T-helper 22 cell (primary cell): ENCODE measurements at places on chromosomes 6 and 20.

GRCh38 chr20:47397652-47398301 is 41.3 kb upstream of the ZMYND8 start:
- no peak for DNase-seq

DNA sequence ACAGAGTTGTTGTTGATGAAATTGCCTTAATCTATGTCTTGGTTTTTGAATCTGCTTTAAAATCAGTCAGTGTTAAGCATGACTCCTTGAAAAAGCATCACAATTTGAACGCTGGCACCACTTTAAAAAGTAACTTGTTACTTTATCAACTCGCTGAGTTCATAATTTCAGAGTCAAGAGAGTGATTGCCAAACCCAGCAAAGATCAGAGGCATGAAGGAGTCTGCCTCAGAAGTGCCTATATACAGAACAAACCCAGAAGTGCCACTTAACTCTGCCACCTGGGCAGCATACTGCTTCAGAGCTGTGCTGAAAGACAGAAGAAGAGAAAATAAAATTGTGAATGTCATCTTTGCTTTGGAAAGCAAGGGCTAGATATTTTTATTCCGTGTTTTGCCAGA is 73.6 kb upstream of the HCRTR2 start:
- DNase-seq: no peak

DNA sequence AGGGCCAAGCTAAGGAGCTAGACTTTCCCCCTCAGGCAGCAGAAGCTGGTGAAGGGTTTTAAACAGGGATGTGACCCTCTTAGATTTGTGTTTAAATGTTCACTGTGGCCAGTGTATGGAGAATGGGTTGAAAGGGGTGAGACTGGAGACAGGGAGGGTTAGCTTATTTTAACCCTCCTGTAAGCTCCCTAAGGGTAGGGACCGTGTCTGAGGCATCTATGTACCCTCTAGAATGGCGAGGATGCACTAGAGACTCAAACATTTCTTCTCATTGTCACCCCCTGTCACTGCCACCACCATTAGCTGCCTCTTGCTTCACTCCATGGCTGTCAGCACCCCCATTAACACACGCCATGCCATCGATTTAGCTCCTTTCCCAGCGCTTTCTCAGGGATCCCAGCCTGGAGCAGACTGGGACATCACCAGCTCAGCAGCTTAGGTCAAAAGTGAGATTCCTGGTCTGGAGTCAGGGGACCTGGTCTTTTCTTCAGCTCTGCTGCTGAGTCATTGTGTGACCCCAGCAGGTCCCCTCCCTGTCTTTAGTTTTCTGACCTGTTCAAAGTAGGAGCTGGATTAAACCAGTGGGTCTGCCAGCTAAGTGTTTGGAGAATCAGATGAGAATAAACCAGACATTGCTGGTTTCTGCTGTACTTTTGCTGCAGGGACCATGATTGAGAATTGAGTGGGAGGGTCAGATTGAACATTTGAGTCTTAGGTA is 1.1 kb upstream of the SLC22A7 start:
- no peak for DNase-seq

DNA sequence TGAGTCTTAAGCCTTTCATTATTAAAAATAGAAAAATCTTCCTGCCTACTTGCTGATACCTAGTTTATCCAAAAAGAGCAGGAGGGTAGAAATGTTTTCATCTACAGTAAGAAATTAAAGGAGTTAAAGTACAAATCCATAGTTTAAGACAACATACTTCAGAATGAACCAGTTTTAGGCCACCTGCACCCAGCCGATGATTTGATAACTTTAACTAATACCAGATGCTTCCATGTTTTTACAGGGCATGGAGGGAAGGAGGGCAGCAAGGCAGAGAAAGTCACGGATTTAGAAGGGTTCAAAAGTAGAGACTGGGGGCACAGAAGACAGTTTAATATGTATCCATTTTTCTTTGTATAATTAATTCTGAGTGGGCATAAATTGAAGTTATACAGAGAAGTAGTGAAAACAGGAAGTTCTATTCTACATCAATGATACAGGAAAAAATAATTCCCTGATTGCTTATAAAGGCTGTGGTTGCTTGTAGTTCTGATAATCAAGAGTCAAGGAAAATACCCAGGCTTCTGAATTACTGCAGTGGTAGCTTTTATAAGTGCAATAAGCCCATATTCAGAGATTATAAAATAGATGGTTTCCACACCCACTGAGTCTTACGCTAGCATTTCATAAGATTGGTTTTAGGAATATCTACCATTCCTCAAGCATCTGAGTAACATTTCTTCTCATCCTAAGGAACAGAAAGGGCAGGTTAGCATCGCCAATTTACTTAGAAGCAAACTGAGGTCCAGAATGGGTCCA is 72.0 kb downstream of the GMDS start:
- no peak for DNase-seq

DNA sequence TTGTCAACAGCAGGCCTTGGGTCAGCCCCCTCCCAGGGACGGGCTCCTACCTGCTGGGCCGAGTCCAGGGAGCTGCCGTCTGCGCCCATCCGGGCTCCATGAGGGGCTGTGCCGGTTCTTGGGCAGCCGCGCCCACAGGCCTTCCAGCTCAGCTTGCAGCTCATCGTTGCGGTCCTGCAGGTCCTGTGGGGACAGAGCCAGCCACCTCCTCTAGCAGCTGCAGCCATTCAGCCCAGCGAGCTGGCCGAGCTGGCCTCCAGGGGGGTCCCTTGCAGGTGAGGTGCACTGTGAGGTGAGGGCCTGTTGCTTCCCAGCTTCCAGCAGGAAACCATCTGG is 74.4 kb downstream of the GINS1 start:
- DNase-seq: no peak

DNA sequence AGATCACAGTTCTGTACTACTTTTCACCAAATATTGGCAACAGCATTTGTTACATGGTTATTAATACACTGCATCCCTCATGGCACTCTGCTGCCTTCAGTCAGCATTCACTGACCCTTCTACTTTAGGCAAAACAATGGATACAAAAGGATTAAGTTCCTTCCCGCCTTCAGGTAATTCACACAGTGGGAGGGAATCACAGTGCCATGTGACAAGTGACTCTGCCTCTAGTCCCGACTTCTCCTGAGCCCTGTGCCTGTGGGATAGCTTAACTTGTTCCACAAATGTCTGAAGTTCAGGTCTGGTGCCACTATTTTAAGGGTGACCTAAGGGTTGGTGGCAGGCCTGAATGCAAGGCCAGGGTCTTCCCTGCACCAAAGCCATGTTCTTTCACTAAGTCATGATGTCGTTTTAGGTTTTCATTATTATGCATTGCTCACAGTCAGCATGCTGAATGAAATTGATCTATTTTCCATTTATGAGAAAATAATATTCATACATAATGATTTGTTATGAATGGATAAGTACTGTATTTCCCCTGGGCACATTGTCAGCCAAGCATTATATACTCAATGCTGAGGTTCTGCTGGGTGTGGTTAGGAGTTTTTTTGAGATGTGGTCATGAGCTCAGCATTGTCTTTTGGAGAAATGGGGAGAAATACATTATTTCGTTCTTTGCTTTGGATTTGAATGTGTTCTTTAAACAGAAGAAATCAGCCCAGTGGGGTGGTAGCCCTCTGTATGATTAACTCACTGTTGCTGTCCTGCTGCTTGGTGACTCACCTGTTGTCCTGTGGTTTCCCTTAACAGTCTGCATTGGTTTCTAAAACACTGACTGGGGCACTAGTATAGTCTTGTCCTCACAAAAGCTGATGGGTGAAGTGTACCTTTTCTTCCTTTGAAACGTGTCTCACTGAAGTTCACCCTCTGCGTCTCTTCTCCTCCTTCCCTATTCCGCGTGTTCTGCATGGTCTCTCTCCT is 66.4 kb downstream of the AFDN start:
- no peak for DNase-seq

GRCh38 chr6:98203170-98203806 is 631.1 kb upstream of the POU3F2 start:
- no peak for DNase-seq

- DNase-seq: peak; percentile 51
Measured at GRCh38 chr6:132798869-132799538, 567 bp upstream of the SLC18B1 start.

- no peak for DNase-seq
Measured at GRCh38 chr20:25116739-25117458, 35.0 kb upstream of the VSX1 start.

- DNase-seq: no peak
Measured at GRCh38 chr6:89986650-89987074, 92.4 kb downstream of the GJA10 start.

- no peak for DNase-seq
Measured at GRCh38 chr6:155117785-155118184, 122.7 kb downstream of the TIAM2 start.

DNA sequence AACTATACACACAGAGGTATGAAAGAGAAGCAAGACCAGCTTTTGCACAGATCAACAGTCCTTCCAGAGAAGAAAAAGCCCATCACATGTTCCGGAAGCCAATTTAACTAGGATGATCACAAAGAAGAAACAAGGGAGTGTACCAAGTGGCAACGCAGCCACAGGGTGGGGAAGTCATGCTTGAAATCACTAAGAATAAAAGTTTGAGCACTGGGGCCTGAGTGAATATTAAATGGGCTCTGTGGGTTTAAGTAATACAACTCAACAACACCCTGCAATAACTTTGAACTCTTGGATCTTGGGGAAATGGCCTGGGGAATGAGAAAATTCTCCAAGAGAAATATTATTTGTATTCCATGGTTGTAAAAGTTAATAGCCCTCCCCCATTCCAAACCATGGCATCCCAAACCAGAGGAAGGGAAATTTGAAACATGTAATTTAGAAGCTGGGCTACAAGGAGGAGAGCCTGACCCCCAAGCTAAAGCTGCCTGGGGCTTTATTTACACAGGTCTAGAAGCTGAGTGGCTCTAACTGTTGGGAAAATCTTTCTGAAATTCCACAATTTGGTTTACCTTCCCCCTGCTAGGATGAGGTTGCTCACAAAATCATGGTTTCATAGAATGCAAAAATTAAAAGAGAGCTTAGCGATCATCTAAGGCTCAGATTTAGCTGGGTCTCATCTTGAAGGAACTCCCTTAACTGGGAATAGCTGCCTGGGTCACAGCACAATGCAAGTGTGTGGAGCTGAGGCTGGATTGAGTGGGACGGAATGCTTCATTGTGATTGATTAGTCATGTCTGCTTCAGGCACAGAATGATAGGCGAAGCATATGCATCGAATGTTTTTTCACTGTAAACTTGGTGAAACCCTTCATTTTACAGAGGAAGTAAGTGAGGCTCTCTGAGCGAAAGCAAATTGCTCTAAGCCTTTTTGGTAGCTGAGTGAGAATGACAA is 143.6 kb downstream of the BMP7 start:
- no peak for DNase-seq

DNA sequence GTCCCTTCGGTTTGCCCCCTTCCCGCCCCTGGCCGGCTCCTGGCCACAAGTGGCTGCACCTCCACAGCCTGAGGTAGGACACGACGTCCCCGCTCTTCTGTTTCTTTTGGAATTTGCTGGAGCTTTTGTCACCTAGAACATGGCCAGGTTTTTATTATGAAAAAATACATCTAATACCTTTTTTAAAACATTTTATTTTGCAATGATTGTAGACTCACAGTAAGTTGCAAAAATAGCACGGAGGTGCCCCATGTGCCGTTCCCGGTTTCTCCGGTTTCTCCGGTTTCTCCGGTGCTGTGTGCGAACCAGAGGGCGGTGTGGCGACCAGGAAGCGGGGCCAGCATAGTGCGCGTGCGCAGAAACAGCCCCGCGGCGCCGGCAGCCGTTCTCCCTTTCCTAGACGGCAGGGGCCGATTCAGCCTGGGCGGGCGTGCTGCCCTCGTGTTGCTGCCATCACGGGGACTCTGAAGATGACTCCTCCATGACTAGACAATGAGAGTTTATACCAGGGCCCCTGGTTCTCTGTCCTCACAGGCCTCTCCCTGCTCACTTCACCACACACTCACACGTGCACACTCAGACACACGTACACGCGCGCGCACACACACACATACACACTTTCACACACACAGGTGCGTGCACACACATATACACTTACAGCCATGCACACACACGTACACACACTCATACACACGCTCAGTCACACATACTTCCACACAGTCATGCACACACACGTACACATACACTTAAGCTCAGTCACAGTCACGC is 102.1 kb downstream of the TMEM242 start:
- peak; percentile 65 for DNase-seq

- DNase-seq: no peak
Measured at GRCh38 chr6:9523462-9523861, 891.4 kb downstream of the TFAP2A start.

- no peak for DNase-seq
Measured at GRCh38 chr6:123966618-123967017, 163.0 kb downstream of the NKAIN2 start.

DNA sequence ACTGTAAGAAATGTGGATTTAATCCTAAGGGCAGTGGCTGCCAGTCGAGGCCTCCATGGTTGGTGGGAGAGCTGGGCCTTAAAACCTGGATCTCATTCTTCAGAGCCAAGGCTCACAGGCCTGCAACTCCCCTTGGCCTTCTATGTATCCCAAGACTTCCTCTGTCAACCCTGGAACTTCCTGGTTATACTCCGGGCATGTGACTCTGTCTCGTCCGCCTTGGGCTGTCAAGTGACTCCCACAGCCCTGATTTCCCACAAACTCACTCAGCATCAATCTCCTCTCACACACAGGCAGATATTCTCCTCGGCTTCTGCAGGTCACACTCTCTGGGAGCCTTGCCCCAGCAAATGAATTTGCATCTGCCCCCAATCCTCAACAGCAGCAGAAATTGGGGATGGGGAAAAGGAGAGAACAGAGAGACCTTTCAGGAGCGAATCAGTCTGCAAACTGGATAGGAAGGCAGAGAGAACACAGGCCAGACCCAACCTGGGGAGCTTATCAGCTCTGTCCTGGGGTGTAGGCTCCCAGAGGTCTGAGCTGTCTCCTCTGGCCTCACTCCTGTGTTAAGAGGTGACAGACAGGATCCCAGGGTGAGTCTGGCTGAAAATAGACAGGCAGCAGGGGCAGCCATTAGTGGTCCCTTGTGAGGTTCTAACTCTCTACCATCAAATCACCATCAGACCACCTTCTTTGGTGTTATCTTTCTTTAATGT is 30.4 kb upstream of the PREX1 start:
- no peak for DNase-seq

DNA sequence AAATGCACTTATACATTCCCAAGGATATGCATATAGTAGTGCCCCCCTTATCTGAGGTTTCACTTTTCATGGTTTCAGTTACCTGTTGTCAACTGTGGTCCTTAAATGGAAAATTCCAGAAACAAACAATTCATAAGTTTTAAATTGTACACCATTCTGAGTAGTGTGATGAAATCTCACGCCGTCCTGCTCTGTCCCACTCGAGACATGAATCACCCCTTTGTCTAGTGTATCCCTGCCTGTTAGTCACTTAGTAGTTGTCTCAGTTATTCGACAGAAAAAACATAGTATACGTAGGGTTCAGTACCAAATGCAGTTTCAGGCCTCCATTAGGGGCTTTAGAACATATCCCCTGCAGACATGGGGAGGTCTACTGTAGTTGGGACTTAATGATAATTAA is 57.0 kb downstream of the MAP1LC3A start:
- no peak for DNase-seq
